ENCODE measurements at places on chromosomes 2 and 18. TPM values are rescaled to one million over a fixed set of nuclear protein-coding genes. Genes with fewer than 3 reads are reported as not detected.

MATN3 gene
- 13.4 TPM for total RNA-seq

UGT1A4 gene
- total RNA-seq = not detected

ALPG gene
- total RNA-seq = 0.12 TPM

XDH gene
- 0.19 TPM for total RNA-seq

MDH1B gene
- 9.2 TPM for total RNA-seq

ELOA2 gene
- not detected for total RNA-seq

HMSD gene
- 0.12 TPM for total RNA-seq

RAX gene
- total RNA-seq = not detected

CAPN13 gene
- not detected for total RNA-seq

FEZ2 gene
- total RNA-seq = 190 TPM

TMEM37 gene
- 0.12 TPM for total RNA-seq

KATNAL2 gene
- total RNA-seq = 5.1 TPM

ITGB6 gene
- 0.29 TPM for total RNA-seq

HOXD10 gene
- 18.1 TPM for total RNA-seq

RSAD2 gene
- total RNA-seq = 2.8 TPM

RFTN2 gene
- 0.12 TPM for total RNA-seq

CERKL gene
- 0.71 TPM for total RNA-seq

REG1B gene
- total RNA-seq = not detected

LYPD6B gene
- total RNA-seq = not detected

DNAH6 gene
- total RNA-seq = 0.02 TPM

AMER3 gene
- not detected for total RNA-seq

TFPI gene
- 166 TPM for total RNA-seq

PROKR1 gene
- total RNA-seq = not detected

SLC30A3 gene
- total RNA-seq = 6.5 TPM

ASAP2 gene
- 20.4 TPM for total RNA-seq

MORN2 gene
- 55.8 TPM for total RNA-seq

SIX3 gene
- not detected for total RNA-seq

CPLX4 gene
- not detected for total RNA-seq

ABCB11 gene
- not detected for total RNA-seq

ABHD1 gene
- 2.2 TPM for total RNA-seq

IMP4 gene
- total RNA-seq = 142 TPM

WNT10A gene
- total RNA-seq = 1.5 TPM

PTH2R gene
- not detected for total RNA-seq

SNED1 gene
- 5.2 TPM for total RNA-seq

EN1 gene
- total RNA-seq = 1.0 TPM

ARHGAP25 gene
- not detected for total RNA-seq

GKN1 gene
- total RNA-seq = not detected

CFAP221 gene
- total RNA-seq = 0.57 TPM

CCDC74B gene
- 60.1 TPM for total RNA-seq

WDR7 gene
- 7.3 TPM for total RNA-seq

ALPI gene
- not detected for total RNA-seq

AQP12B gene
- not detected for total RNA-seq

MXD1 gene
- 2.2 TPM for total RNA-seq

CYTIP gene
- total RNA-seq = not detected

CKAP2L gene
- 18.0 TPM for total RNA-seq

MYCN gene
- total RNA-seq = not detected

CPS1 gene
- total RNA-seq = 50.7 TPM

CHRNG gene
- not detected for total RNA-seq

ANKRD29 gene
- 3.8 TPM for total RNA-seq

SMAD2 gene
- 105 TPM for total RNA-seq

CMPK2 gene
- 12.7 TPM for total RNA-seq

LRRC30 gene
- not detected for total RNA-seq

DSG4 gene
- not detected for total RNA-seq

Data from A172 (cell line).